ENCODE measurements at places on chromosomes 2 and 18.
A peak's percentile ranks its signal among the peaks of the same experiment; 100 is the strongest.

GRCh38 chr2:196503398-196503797 lies 136.1 kb upstream of the CCDC150 start:
- no peak for DNase-seq

GRCh38 chr2:96344011-96344410 lies 8.4 kb downstream of the NCAPH start:
- peak; percentile 42 for DNase-seq

GRCh38 chr18:29062921-29063320 lies 886.0 kb upstream of the CDH2 start:
- no peak for DNase-seq

GRCh38 chr2:5373200-5373599 lies 319.0 kb upstream of the SOX11 start:
- no peak for DNase-seq

- DNase-seq, result no peak
Observed at GRCh38 chr2:45823723-45824206, 172.3 kb downstream of the PRKCE start.

GRCh38 chr2:70247364-70248180 lies 856 bp downstream of the TIA1 start:
- DNase-seq, result no peak

DNA sequence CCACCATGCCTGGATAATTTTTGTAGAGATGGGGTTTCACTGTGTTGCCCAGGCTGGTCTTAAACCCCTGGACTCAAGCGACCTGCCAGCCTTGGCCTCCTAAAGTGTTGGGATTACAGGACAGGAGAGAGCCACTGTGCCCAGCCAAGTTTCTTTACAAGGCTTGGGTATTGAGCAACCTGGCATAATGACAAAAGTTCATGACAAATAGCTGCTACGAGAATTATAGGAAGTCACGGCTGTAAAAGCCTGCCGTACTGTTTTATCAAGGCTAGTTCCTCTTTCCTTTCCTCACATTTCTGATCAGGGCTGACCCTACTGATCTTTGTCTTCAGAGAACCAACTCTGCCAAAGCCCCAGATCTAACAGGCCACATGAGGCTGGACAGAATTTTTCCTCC lies 490.4 kb upstream of the SPRED2 start:
- DNase-seq, result peak; percentile 5

- no peak for DNase-seq
Observed at GRCh38 chr2:158665536-158666302, 129.4 kb upstream of the DAPL1 start.

- DNase-seq, result no peak
Observed at GRCh38 chr2:79260848-79261247, 101.3 kb upstream of the REG3A start.

GRCh38 chr2:36982467-36982866 lies 16.1 kb upstream of the STRN start:
- DNase-seq, result no peak

DNA sequence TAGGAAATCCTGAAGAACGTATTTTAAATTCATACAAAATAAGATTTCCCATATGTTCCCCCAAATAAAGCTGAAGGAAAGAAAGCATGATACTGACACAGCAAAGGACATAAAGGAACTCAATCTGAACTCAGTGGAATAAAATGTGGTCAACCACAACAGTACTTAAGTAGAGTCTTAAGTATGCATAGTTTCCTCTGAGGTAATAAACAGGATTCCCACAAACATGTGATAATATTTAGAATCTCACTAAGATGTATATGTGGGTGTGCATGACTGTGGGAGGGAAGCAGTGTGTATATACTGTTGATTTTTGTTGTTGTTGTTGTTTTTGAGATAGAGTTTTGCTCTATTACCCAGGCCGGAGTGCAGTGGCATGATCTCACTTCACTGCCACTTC lies 69.3 kb downstream of the NOL10 start:
- no peak for DNase-seq

DNA sequence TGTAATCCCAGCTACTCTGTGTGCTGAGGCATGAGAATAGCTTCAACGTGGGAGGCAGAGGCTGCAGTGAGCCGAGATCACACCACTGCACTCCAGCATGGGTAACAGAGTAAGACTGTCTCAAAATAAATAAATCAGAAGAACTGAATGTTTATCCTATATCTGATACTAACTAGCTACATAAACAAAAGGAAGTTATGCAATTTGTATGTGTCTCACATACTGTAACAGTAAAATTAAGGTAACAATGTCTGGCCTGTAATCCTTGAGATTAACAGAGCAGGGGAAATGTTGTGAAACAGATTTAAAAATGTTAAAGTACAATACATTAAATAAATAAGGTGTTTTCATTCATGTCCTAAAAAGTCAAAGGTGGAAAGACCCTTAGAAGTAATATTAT lies 150.8 kb downstream of the MEMO1 start:
- no peak for DNase-seq

DNA sequence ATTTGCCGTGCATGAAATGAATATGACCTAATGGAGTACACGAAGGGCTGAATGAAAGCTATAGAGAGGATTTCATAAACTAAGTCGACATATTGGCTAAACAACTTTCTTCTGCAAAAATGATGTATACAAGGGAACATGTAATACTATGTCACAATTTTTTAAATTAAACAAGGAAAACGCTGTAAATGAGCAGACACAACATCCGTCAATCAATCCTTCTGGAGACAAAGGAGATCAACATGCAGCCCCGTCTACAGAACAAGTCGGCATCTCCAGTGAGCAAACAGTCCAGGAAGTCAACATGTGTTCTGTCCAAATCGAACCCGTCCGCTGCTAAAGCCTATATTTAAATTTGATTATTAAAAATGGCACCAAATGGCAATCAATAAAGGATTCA lies 180.8 kb downstream of the TCF4 start:
- no peak for DNase-seq

DNA sequence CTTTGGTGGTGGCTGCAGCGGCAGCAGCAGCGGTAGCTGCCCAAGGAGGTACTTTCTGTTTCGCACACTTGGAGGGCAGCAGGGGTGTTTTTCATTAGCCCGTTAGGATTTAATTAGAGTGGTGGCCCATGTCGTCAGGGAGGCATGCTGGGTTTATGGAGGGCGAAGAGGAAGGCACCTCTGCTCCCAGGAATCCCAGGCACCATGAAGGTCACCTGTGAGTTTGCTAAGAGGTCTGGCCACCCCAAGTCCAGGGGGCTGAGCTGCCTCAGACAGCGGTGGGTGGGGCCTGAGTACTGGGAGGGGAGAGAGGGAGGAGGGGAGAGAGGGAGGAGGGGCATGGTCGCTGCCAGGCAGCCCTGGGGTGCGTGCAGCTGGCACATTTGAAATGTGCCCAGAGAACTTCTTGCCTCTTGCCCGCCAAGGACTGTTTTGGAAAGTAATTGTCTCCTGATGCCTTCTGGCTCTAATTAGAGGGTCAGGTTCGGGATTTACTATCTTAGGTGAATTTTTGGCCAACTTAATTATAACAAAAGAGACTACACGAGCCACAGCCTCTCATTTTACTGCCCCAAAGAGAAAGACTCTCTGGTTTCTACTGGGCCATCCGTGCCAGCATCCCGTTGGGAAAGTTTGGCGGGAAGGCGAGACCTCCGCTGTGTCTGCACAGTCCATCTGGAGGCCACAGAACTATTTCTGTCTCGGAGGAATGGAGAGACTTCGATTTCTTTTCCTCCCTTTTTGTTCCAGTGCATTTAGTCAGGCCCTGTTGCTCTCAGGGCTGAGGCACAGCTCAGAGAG lies 62.0 kb downstream of the GLI2 start:
- DNase-seq, result no peak

GRCh38 chr2:46276642-46277041 lies 20.6 kb upstream of the EPAS1 start:
- DNase-seq, result no peak

- peak; percentile 78 for DNase-seq
Observed at GRCh38 chr18:48813833-48814489, 136.8 kb downstream of the SMAD7 start.

GRCh38 chr2:113214141-113214540 lies 40.4 kb downstream of the PSD4 start:
- DNase-seq, result no peak
